ENCODE measurements at places on chromosomes 1 and 21.
A peak's percentile ranks its signal among the peaks of the same experiment; 100 is the strongest.

GRCh38 chr1:174005032-174005431 is 17.1 kb downstream of the RC3H1 start:
- no peak for DNase-seq

DNA sequence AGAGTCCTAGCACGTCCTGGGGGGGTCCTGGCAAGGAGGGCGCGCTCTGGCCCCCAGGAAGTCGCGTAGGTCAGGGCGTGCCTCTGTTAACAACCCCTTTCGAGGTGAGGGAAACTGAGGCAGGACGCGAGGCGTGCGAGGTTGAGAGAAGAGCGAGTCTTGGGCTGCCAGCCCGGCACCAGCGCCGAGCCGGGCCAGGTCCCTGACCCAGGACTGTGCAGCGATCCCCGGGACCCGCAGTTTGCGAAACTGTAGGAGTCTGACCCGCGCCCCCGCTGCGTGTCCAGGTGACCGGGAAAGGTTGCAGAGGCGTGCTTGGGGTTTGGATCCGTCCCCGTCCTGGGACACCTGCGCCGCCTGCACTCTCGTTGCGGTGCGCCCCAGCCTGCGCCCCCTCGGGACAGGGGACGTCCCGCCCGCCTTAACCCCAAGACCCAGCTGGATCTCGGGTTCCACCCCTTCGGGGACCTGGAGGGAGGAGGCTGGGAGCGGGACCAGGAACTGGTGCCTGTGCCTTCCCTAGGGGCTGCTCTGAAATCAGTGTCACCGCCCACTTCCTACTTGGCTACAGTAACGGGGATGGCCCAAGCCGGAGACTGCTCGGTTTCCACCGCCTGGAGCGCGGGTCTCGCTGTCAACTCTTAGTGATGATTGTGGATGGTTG is 493 bp downstream of the DISC1 start:
- DNase-seq: no peak

- DNase-seq: no peak
These were observed 142.0 kb downstream of the IGSF21 start for GRCh38 chr1:18249631-18250030.

GRCh38 chr1:17059391-17060305 is 5.8 kb upstream of the SDHB start:
- DNase-seq: no peak

DNA sequence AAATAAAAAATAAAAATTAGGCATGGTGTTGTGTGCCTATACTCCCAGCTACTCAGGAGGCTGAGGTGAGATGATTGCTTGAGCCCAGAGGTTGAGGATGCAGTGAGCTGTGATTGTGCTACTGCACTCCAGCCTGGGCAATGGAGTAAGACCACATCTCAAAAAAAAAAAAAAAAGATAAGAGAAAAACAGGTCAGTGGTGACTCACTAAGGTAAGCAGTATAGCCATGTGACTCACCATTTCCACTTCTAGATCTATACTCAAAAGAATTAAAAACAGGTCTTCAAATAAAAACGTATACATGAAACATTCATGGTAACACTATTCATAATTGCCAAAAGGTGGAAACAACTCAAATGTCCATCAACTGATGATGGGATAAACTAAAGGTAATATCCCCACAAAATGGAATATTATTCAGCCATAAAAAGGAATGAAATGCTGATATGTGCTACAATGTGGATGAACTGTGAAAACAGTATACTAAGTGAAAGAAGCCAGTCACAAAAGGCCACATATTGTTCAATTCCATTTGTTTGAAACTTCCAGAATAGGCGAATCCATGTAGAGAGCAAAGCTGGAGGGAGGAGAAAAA is 75.1 kb downstream of the ZNF281 start:
- DNase-seq: no peak

- no peak for DNase-seq
These were observed 47.0 kb upstream of the SLC2A1 start for GRCh38 chr1:43005460-43006361.

- DNase-seq: no peak
These were observed 55.4 kb downstream of the DDAH1 start for GRCh38 chr1:85409516-85409915.

GRCh38 chr1:8348777-8349472 is 31.0 kb downstream of the SLC45A1 start:
- peak; percentile 15 for DNase-seq

GRCh38 chr1:31671561-31672201 is 27.0 kb upstream of the PEF1 start:
- DNase-seq: no peak

GRCh38 chr21:26115899-26116298 is 54.7 kb downstream of the APP start:
- DNase-seq: no peak

DNA sequence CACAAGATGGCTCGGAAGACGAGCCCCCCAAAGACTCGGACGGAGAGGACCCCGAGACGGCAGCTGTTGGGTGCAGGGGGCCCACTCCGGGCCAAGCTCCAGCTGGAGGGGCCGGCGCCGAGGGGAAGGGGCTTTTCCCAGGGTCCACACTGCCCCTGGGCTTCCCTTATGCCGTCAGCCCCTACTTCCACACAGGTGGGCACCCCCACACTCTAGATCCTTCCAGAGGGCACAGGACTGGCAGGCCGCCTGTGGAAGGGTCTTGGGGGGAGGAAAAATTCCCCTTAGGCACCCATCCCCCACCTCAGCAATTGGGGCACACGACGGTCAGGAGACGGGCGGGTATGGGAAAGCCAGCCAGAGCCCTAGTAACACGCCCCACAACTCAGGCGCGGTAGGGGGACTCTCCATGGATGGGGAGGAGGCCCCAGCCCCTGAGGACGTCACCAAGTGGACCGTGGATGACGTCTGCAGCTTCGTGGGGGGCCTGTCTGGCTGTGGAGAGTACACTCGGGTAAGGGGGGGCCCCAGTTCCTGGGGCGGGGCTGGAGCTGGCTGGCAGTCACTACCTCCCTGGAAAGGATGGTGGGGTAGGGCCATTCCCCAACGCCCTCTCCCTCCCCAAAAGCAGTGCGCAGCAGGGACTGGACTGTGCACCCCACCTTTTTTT is 16.1 kb downstream of the NOC2L start:
- DNase-seq: no peak

DNA sequence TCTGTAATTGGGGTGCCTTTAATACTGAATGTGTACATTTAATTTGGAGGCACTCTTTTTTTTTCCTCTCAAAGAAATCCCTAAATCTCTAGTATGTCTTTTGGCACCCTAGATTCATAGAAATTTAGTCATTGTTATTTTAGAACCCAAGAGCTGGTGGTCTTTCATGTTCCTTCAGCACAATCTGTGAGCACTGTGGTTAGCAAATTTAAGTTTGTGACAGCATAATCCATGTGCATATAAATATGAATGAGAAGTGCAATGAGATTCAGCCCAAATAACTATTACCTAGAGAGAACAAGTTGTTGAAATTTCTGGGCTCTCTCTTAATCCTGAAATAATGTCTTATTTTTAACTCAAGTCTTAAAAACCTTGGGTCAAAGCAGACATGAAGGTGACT is 4.5 kb downstream of the PPP1R8 start:
- no peak for DNase-seq

- no peak for DNase-seq
These were observed 149.9 kb downstream of the MRPL39 start for GRCh38 chr21:25457411-25457810.

DNA sequence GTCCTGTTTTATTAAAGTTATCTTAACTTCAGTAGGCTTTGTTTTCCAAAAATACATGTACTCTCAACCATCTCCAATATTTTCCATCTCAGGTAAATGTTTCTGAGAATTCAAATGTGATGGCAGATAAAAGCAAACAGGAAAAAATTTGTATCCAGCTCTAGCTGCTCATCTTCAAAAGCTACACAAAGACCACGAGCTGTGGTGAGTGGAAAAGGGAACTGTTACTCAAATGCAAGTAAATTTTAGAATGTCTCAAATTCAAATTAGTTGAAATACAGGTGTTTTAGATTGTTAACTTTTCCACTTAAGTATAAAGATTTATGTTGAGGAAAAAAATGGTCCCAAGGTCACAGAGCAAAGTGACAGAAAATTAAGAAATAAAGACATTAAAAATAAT is 216.0 kb downstream of the SLC45A1 start:
- no peak for DNase-seq

- no peak for DNase-seq
These were observed 594 bp upstream of the PANK4 start for GRCh38 chr1:2526824-2527555.

GRCh38 chr1:232038706-232039677 is 412.4 kb downstream of the DISC1 start:
- no peak for DNase-seq

GRCh38 chr1:156129687-156130577 is 15.4 kb downstream of the LMNA start:
- DNase-seq: no peak

GRCh38 chr1:225207791-225208190 is 220.0 kb downstream of the LBR start:
- DNase-seq: no peak

DNA sequence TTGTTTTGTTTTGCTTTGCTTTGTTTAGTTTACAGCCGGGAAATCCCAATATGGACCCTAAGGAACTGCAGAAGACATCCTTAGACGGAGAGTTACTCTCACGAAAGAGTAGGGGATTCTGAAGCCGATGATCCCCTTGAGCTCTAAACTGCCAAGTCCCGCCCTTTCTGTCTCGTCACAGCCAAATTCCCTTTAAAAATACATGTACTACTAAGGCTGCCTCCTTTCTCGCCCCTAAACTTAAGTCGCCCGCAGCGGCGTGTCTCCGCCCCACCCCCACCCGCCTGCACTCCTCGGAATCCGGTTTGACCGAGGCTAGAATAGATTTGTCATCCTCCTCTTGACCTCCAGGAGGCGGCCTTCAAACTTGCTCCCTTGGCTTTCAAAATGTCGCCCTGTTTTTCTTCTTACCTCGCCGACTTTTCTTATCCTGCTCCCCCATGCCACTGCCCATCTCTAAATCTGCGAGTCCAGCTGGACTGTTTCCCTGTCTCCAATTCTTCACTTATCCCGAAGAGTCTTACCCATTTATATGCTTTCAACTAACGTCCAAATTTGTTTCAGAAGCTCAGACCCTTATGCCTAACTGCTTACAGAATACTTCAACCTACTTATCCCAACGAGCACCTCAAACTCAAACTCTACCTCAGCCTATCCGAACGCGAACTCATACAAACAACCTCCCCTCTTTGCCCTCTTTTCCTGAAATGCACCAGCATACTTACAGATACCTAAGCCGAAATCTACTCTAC is 10.9 kb upstream of the BOLA1 start:
- DNase-seq: peak; percentile 62

DNA sequence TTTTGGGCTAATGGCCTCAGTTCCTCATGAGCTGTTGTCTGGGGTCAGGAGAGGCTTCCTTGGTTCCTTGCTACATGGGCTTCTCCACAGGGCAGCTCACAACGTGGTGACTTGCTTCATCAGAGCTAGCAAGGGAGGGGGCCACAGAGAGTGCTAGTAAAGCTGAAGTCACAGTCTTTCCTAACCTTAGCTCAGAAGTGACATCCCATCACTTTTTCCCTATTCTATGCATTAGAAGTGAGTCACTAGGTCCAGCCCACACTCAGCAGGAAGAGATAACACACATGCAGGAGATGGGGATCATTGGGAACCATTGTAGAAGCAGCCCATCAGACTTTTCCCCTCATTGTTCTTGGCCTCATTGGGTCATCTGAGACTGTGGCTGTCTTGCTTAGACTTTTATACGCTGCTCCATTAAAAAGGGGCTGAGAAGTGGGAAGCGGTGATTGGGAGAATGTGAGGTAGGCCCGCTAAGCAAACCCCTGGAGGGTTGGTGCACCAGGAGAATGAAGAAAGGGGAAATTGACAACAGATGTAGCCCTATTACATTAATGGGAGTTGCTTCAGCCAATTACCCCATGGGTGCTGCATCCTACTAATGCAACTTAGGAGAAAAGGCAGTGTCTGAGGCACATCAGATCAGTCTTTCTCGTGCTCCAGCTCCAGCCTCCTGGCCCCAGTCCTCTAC is 22.1 kb upstream of the IGSF21 start:
- no peak for DNase-seq

DNA sequence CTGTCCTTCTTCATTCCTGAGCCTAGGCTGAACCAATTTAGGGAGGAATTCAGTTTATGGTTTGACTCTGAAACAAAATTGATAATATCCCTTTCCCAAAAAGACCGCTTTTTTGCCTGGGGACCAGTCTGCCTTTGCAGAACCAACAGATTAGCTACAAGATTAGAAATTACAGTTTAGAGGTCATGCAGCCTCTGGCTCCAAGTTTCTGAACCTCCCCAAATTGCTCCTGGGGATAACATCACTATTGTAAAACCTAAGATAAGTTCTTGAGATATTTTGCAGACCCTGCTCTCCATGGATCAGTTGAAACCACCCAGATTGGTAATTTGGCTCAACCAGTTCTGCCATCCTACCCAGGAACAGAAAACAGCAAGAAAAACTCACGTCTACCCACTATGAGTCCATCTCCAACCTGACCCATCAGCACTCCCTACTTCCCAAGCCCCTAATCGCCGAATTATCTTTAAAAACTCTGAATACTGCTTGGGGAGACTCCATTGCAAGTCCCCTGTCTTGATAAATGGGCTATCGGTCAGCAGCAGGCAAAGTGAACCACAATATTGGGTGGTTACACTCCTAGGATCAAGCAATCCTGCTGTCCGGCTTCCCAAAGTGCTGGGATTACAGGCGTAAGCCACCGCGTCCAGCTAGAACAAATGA is 605 bp upstream of the RABGGTB start:
- DNase-seq: no peak

DNA sequence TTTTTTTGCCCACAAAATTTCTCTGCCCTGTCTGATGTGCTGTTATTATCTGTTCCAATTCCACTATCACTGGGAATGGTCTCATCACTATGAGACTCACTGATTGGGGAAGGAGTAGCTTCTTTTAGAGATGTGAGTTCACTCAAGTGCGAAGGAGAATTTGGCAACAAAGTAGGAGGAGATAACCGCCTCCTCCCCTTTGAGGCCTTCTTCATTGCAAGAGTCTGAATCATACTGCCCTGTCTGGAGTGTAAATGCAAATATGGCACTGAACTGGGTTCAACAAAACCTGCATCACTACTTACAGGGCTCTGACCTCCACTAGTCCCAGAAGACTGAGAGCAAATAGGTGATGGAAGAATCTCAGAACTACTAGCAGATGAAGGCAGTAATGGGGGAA is 83.4 kb downstream of the ASH1L start:
- DNase-seq: no peak
